ENCODE measurements at places on chromosomes 6 and 20.
A peak's percentile ranks its signal among the peaks of the same experiment; 100 is the strongest.

DNA sequence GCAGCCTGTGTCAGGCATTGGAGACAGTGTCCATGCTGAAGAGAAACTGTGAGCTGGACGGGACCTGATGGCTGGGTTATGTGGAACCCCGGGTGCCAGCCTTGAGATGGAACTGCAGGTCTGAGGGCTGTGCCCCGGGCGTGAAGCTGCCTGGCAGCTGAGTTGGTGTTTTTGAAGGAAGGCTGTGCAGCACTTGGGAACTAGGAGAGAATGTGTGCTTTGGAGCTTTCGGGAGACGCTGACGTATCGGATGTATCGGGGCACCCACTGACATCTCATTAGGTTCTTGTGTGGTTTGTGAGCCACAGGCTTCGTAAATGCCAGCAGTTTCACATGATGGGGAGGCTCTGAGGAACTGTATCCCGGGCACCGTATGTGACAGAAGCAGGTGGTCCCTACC lies 2.2 kb downstream of the DLGAP4 start:
- DNase-seq: no peak

DNA sequence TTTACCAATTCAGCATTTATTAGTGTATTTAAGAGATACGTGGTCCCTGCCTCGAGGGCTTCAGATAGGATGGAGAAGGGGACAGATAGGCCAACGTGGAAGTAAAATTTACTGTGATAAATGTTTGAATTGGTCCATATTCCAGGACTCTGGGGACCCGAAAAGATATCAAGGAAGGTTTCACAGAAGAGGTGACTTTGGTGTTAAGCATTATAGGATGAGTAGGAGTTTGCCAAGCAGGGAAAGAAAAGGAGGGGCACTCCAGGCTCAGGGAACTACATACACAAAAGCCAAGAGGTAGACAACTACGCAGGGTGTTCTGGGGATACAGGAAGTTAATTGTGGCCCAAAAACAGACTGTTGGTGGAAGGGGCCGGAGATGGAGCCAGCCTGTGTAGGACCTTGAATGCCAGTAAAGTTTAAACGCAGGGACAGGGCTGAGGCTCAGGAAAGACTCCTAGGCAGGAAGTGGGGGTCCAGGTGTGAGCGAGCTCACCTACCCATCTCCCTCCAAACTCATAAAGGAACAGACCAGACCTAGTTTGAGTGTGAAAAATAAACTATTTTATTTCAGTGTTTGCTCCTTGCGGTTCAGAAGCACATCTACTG lies 37.0 kb downstream of the TGM2 start:
- no peak for DNase-seq

DNA sequence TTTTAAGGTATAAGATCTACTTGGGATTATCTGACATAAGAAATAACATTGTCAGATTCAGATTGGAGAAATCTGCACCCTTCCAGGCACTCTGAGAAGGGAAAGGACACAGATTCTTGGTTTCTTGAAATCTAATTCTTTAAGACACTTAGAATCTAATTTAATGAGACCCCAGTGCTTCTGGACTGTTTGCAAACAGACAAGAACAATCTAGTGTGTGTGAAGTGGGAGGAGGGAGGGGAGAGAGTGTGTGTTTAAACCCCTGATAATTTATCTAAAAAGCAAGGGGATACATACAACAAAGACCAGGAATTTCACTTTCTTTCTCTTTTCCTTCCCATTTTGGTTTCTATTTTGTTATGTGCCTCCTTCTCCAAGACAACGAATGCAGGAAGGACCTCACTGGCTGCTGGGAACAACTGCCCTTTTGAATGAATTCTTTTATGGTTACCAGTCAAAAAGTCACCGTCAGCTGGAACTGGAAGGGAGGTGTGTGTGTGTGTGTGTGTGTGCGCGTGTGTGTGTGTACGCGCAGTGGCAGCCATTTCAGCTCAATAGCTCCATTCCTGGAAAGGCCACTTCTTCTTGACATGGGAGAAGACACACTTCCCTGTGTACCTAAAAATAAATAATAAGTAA lies 129.4 kb downstream of the BCAS1 start:
- DNase-seq: peak; percentile 81

- DNase-seq: no peak
Observed at GRCh38 chr6:2695454-2696095, 55.1 kb downstream of the MYLK4 start.

GRCh38 chr6:89200706-89201215 lies 16.4 kb downstream of the GABRR1 start:
- no peak for DNase-seq

GRCh38 chr6:73665686-73666319 lies 12.0 kb upstream of the SLC17A5 start:
- DNase-seq: no peak

DNA sequence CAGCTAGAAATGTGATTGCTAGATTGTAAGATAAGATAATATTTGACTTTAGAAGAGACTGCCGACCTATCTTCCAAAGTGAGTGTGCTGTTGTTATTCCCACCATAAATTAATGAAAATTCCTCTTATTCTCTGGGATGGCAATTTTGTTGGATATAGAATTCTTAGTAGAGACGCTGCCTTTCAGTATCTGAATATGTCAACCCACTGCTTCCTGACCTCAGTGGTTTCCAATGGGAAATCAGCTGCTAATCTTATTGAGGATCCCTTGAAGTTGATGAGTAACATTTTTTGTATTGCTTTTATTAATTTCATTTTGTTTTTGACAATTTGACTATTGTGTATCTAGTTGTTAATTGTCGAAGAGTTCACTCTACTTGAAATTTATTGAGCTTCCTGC lies 313.0 kb downstream of the BMP2 start:
- no peak for DNase-seq

- peak; percentile 85 for DNase-seq
Observed at GRCh38 chr6:83153883-83154521, 39.1 kb downstream of the PGM3 start.

DNA sequence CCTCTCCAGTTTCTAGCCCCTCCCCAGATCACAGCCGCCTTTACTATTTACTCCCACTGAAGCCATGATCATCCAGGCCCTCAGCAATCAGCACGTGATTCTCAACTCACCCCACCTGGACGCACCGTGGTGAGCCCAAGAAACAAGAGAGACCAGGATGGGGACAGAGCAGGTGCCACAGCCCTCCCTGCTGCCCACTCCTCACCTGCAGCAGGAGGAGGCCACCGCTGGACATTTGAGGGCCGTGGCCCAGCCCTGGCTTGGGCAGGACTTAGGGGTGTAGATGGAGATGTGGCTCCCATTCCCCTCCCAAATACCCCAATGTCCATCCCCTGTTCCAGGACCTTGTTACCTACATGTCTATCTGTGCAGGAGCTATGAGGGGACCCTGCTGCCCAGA lies 20.3 kb downstream of the HLA-F start:
- DNase-seq: no peak

DNA sequence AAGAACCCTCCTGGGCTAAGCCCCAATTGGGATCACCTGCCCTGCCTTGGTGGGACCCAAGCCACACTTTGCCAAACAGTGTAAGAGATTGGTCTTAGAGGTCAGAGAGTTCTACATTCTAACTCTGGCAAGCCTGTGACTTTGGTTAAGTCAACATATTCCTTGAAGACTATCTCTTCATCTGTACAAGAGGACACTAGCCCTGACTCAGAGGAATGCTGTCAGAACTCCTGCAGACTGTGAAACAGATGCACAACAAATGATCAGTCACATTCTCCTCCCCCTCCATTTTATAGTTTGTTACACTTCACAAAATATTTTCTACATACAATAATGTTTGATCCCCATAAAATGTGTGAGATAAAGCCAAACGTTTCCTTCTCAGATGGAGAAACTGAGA lies 91.7 kb upstream of the EPB41L1 start:
- no peak for DNase-seq

DNA sequence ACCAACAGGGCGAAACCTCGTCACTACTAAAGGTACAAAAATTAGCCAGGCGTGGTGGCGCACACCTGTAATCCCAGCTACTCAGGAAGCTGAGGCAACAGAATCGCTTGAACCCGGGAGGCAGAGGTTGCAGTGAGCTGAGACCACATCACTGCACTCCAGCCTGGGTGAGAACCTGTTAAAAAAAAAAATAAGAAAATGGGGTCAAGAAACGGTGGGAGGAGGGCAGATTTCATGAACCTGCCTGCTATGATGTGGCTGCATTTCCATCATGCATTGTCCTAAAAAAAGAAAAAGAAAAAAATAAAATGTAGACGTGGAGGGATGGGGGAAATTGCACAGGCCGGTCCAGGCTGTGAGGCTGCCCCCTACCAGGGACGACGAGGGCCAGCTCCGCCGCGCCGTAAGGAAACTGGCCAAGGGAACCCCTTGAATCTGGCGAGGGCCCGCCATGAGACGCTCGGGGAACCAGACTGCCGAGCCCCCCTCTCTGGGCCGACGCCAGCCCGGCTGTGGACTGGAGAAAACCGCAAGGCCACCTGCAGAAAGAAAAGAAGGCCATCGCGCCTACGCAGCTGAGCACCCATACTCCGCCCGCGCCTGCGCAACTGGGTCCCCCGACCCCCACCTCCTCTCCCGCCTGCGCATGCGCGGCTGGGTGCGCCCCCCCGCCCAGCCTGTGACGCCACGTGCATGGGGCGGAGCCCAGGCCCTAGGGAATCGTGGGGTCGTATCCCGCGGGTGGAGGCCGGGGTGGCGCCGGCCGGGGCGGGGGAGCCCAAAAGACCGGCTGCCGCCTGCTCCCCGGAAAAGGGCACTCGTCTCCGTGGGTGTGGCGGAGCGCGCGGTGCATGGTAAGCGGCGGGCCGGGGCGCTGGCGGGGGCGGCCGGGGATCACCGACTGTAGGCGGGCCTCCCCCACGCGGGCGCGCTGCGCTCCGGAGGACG lies at the start of gene ENTPD6:
TSS of gene ENTPD6 (plus strand) at position 699 of the 948 bp plus-strand sequence. CDS start 10,825 bp downstream, outside the sequence.
- peak; percentile 73 for DNase-seq

DNA sequence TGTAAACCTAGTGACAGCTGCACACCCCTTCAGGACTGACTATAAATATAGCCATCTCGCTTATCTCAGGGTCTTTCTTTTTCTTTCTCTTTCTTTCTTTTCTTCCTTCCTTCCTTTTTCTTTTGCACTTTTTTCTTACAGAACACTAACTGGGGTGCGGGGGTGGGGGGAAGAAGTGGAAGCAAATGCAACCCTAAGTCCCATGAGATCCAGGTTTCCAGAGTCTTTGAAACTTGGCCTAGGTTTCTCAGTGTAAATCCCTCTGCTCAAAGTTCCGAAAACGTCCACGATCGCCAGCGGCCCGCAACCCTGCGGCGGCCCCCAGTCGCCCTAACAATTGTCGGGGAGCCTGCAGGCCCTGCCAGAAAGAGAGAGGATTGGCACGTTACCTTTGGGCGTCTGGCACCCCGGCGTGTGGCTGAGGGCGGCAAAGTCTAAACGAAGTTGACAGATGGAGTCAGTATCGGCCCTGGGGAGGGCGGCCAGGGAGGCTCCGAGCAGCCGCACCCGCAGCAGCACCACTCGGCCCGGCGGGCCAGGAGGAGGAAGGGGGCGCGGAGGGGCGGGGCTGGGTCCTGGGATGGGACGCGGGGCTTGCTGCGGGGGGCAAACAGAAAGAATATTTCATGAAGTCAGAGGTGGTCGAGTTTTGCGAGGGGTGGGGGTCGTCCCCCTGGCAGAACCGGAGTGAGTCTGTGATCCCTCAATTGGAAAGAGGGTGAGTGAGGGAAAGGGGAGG lies 577 bp upstream of the FOXF2 start:
- DNase-seq: no peak

DNA sequence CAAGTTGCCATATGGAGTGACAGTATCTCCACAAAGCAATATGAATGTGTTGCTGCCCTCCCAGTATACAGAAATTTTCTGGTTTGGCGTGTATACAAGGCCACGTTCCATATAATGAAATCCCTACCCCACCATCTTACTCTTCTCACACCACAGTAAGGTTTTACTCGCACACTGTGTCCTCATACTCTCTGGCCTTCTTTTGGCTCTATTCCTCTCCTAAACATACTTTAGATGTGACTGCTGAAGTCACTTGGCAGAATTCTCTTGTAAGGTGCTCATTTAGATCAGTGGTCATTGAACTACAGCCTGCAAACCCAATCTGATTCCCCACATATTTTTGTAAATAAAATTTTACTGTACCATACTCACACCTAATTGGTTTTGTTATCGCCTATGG lies 123.2 kb downstream of the RFPL4B start:
- no peak for DNase-seq

DNA sequence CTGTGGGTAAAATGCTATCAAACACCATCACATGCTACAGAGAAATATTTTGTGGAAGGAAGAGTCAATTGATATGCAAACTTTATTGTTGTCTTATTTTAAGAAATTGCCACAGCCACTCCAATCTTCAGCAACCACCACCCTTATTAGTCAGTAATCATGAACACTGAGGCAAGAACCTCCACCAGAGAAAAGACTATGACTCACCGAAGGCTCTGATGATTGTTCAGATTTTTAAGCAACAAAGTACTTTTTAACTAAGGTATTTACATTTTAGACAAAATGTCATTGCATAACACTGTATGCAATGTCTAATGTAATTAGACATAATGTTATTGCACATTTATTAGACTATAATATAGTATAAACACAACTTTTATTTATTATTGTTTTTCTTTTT lies 26.2 kb upstream of the MMP24 start:
- DNase-seq: no peak

DNA sequence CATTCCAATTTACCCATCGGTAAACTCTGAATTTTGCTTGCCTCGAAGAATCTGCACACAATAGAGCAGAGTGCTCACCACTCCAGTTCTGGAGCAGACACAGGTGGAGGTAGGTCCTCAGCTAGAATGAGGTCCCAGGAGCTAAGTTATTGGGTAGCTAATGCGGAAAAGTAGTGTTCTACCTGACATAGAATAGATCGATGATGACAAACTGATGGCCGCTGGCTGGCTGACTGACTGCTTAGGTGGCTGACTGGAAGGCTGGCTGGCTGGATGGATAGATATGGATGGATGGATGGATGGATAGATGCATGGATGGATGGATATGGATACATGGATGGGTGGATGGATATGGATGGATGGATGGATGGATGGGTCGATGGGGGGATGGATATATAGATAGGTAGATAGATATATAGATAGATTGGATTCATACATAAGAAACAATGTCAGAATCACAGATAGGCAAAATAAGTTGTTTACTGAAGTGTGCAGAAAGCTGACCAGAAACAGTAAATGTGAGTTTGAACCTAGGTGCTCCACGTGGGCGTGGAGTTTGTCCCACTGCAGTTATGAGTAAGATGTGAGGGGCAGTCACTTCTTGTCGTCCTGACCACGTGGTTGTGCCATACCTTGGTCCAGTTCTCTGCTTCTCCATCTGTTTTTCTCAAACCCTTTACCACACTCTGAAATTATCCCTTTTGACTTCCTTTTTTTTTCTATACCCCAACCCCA lies 62.1 kb downstream of the TBXT start:
- DNase-seq: no peak

GRCh38 chr6:43699564-43700186 lies 12.1 kb upstream of the MRPS18A start:
- DNase-seq: no peak

Data from NCI-H2227 treated with DMSO at 0.1 percent for 48 hours (cell line).